ENCODE measurements at places on chromosomes 11 and 22.
A peak's percentile ranks its signal among the peaks of the same experiment; 100 is the strongest.

- no peak for DNase-seq
Observed at GRCh38 chr11:86099874-86100273, 31.0 kb upstream of the PICALM start.

DNA sequence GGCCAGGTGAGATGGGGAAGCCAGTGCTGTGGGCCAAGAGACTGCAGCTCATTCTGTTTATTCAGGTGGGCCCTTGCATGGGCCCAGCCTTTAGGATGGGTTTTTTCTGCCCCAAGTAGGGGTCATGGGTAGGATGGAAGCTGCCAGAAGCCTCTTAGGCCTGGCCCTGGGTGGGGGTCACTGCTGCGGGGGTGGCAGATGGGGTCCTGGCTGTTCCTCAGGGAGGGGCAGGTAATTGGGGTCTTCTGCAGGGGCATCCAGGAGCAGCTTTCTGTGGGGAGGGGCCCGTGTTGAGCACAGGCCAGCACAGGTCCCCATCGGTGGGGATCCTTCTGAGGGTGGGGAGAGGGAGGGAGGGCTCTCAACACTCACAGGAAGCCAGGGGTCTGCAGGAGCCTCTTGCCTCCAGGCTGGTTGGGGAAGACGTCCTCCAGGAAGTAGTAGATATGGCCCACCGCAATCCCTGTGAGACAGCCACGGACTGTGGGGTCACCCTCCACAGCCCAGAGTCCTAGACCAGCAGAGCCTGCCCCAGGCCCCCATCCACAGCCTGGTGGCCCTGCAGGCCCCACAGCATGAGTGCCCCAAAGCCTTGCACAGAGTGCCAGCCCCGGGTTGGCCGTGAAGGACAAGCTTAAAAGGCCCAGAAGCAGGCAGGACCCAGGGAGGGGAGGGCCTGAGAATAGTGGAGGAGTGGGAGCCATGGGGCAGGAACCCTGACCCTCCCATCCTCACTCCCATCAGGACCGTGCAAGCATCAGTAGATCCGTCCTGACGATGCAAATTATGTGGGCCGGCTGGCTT lies 1.9 kb downstream of the DERL3 start:
- no peak for DNase-seq

DNA sequence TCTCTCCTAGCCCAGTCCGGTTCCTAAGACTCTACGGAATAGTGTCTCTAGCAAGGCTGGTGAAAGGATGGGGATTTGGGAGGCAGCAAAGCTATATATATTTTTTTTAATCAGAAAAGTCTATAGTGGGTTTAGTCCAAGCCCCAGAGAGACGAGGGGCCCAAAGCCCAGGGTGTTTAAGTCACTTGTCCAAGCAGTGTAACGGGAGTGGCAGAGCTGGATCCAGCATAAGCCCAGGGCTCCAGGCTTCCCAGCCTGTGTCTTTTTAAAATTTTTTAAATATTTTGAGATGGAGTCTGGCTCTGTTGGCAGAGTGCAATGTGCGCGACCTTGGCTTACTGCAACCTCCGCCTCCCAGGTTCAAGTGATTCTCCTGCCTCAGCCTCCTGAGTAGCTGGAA lies 6.8 kb downstream of the GRIK4 start:
- no peak for DNase-seq

DNA sequence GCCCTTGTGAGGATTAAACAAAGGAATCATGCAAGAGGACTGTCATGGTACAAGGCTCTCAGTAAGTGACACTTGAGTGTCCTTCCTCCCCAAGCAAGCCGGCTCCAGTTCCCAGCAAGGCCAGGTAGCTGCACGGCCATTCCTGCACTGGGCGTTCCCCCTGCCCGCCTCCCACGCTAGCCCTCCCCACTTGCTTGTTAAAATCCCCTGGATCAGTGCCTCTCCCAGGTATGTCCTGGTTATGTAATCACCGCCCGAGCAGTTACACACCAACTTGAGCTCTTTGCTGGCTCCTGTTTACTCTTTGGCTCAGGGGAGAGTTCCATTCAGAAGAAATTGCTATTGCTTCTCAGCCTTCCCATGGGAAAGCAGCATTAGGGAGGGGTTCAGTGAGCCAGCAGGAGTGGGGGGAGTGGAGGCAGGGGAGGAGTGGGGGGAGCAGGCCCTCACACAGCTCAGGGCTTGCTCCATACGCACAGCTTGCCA lies 19.4 kb upstream of the MYEOV start:
- DNase-seq: no peak

DNA sequence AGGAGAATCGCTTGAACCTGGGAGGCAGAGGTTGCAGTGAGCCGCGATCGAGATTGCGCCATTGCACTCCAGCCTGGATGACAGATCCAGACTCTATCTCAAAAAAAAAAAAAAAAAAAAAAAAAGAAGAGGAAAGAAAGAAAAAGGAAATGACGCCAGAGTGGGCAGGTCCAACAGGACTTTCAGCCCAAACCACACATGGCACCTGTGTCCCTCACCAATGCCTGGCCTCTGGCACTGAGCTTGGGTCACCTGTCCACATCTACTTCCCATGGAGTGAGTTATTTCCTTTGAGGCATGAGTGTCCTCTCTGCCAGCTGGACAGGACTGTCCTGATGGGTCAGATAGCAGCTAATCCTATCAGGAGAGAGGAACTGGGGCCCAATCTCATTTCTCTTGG lies 15.2 kb upstream of the GCAT start:
- no peak for DNase-seq

GRCh38 chr22:32265882-32266767 lies 11.0 kb upstream of the SLC5A4 start:
- DNase-seq: peak; percentile 9

DNA sequence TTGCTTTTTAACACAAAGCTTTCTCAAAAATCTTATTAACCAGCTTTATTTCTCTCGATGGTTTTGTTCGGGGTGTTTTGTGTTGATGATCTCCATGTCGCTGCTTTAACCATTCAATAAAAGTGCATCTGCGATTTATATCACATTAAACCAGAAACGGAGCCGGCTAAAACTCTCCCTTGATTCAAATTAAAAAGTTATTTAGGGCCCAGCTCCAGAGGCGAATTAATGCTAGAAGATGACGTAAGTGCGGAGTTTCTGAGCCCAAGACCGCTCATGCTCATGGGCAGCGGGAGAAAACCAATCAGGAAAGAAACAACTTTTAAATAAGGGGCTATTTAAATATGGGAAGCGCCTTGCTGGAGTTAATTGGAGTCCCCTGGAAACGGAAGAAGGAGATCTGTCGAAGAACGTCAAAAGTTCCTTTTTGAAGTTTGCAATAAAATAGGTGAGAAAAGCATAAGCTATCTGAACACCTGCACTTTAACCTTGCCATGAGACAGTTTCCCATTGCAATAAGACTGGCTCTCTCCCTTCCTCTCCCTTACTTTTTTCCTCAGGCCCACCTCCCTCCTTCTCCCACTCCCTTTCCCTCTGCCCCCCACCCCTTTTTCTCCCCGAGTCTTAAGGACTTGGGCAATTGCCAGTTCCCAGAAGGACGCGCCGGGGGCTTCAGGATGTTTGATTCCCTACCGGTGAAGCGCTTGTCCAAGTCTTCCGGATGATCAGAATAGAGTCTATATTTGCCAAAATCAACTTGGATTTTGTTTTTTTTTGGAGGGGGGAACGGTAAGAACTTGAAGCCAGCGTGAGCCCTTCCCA lies 1.9 kb upstream of the DBX1 start:
- no peak for DNase-seq

DNA sequence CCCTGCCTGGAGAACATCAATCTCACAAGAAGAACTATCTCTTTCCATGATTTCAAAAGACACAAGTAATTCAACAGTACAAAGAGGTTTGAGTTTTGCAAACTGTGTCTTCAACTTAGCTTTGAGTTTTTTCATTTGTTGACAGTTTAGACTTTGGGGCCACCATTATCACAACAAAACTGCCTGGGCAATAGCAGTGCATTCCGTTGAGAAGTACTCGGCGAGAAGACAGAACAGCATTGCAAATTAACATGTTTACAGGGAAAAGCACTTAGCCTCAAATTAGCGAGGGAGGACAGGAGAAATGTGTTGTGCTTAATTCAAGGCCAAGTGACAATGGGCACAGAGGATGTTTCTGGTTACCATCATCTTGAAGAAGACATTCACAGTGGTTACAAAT lies 133.2 kb upstream of the MPPED2 start:
- no peak for DNase-seq

- DNase-seq: no peak
Observed at GRCh38 chr11:10322830-10323792, 18.2 kb downstream of the ADM start.

DNA sequence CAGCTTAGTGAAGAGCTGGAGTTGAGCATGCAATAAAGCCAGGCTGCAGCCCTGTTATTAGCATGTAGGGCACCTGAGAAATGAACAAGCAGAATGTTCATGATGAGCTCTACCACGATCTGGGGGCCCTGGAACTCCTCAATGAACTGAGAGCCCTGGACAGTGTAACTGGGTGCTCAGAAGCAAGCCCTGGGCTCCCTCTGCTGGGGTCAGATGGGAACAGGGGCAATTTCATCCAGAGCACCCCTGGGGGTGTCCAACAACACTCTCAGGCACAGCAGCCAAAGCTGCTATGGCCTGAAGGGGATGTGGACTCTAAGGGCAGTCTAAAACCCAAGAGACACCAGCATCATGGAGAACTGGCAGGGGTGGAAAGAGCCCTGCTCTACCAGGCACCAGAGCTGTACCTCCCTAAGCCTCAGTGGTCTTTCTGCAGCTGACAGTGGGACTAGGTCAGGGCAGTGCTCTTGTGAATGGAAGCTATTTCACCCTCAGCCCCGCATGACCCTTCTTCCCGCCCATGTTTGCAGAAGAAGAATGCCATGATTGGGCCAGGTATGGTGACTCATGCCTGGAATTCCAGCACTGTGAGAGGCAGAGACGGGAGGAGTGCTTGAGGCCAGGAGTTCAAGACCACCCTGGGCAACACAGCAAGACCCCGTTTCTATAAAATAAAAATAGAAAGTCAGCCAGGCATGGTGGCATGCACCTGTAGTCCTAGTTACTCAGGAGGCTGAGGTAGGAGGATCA lies 28.9 kb downstream of the THOC5 start:
- no peak for DNase-seq

DNA sequence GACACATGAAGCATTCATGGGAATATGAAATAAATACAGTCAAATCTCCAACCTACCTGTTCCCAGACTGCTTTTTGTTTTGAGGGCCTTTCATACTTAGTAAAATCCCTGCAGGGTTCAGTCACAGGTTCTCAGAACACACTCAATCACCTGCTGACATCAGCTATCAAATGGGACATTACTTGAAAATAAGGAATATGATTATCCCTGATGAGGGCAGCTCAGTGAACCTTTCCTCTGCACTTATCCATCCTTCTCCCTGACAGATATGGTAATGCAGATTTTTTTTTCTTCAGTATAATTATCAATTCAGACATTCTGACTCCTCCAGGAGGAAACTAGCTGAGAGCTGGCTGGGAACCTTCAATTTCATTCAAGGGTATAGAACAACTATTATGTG lies 1127.4 kb upstream of the CCDC90B start:
- DNase-seq: no peak

DNA sequence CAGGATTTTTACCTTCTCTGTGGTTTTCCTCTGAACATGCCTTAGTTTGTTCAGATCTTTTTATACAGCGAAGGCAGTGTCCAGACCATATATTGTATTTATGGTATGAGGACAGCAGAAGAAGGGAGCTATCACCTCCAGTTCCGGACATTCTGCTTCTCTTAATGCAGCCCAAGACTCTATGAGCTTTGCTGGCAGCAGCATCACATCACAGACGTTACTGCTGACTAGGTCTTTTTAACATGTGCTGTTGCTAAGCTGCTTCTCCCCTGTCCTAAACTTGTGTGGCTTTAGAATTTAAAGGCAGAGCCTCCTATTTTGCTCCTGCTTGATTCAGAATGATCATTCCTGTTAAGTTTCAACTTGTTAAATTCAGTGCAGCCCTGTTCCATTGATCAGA lies 13.4 kb downstream of the MICAL2 start:
- no peak for DNase-seq

DNA sequence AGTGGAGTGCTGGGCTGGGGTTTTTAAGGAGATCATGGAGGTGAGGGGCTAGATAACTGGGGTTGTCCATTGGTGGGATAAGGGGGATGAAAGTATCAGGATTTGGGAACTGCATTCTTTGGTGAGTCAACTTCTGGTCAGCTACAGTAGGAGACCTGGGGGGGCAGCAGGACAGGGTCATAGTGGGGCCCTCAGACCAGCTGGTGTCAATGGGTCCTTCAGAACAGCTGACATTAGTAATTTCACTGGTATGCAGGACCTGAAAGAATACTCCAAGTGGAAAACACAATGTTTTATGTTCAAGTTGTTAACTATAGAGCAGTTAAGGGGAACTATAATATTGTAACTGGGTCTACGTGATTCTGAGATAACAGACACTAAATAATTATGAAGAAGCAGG lies 2.8 kb upstream of the TTC12 start:
- no peak for DNase-seq

GRCh38 chr22:23755711-23756110 lies 1.5 kb upstream of the VPREB3 start:
- DNase-seq: no peak
